ENCODE measurements at places on chromosomes 4 and X. TPM values are rescaled to one million over a fixed set of nuclear protein-coding genes. Genes with fewer than 3 reads are reported as not detected.

C4orf54 gene
- total RNA-seq, result not detected

- no peak for DNase-seq
These were observed 153.5 kb downstream of the PCDH18 start for GRCh38 chr4:137378821-137379220.

DNA sequence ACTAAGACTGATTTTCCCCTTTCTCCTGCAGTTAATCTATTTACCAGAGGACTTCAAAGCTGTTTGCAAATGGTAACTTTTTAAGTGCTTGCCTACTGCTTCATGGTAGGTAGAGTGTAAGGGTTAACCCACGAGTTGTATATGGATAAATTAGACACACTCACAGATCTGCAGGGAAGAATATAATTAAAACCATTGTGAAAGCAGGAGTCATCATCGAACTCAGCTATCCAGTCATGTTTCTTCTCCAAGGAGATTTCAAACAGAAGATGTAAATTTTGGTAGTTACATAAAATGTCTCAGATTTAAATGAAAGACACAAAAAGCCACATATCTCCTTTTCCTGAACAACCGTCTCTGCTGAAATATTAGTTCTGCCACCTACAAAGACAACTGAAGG, 549 bp upstream of the XG start:
- no peak for DNase-seq

TMEM150C gene
- total RNA-seq, result not detected

MTHFD2L gene
- total RNA-seq, result 11.3 TPM

GRCh38 chr4:23730998-23731397, 158.8 kb downstream of the PPARGC1A start:
- no peak for DNase-seq

DNA sequence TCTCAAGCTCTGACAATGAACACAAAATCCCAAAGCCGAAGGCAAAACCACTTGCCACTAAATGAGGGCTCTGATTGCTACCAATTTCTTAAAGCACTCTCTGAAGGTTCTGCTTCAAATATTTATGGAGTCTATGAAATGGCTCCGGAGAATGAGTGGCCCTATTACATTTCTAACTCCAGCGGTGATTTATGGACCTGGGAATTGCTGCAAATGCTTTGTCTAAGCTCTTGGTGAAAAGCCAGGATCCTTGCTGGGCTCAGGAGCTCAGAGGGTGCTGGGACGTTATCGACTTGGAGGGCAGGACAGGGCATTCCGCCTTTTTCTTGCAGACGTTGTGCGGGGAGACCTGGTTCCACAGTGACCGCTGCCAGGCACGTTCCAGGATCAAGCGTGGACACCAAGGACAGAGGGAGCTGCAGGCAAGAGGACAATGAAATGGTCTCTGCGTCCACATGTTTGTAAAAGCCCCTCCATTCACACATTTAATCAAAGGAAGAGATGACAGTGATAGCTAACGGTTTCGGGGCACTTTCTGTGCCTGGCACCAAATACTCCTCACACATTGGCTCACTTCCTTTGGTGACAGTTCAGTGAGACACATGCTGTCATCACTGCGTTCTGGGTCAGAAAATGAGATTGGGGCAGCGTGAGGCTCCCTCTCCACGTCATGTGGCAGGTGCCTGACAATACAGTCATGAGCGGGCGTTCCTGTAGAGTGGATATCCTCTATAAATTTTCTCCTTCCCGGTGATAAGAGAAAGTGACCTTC, 58.8 kb downstream of the C4orf50 start:
- no peak for DNase-seq

DNA sequence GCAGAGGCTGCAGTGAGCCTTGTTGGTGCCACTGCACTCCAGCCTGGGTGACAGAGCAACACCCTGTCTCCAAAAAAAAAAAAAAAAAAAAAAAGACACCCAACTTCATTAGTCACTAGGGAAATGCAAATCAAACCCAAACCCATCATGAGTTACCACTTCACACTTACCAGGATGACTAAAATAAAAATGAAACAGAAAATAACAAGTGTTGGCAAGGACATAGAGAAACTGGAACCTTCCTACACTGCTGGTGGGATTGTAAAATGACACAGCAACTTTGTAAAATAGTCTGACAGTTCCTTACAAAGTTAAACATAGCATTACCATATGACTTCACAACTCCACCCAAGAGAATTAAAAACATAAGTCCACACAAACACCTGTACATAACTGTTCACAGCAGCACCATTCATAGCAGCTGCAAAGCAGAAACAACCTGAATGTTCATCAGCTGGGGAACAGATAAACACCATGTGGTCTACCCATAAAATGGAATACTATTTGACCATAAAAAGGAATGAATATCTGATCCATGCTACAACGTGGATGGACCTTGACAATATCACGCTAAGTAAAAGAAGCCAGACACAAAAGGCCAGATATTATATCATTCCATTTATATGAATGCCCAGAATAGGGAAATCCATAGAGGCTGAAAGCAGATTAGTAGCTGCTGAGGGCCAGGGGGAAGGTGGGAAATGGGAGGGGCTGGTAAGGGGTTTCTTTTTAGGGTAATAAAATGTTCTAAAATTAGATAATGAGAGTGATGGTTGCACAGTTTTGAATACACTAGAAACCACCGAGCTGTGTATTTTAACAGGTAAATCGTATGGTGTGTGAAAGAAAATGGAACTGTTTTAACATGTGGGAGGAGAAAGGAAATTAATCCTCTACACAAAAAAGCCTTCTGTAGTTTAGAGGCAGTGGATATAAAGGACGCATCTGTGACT, 18.3 kb downstream of the CD99L2 start:
- no peak for DNase-seq

ADH1A gene
- not detected for total RNA-seq

All from CD8-positive, alpha-beta T cell (primary cell).